ENCODE measurements at places on chromosomes 4 and X. TPM values are rescaled to one million over a fixed set of nuclear protein-coding genes. Genes with fewer than 3 reads are reported as not detected.

The CENPI gene
- total RNA-seq = 35.9 TPM

The PAGE2 gene
- not detected for total RNA-seq

The FAM47B gene
- total RNA-seq = not detected

The CLTRN gene
- not detected for total RNA-seq

The DBET gene
- not detected for total RNA-seq

The CYBB gene
- not detected for total RNA-seq

The PDLIM3 gene
- total RNA-seq = 783 TPM

The USP17L15 gene
- not detected for total RNA-seq

The FAM47A gene
- not detected for total RNA-seq

The NRK gene
- not detected for total RNA-seq

The AWAT1 gene
- not detected for total RNA-seq

The DGAT2L6 gene
- total RNA-seq = not detected

The STK26 gene
- 4.4 TPM for total RNA-seq

The GASK1B gene
- 60.4 TPM for total RNA-seq

The TGIF2LX gene
- not detected for total RNA-seq

The PHKA2 gene
- 5.9 TPM for total RNA-seq

- DNase-seq = peak; percentile 34
Observed at GRCh38 chr4:168139336-168139735, 47.0 kb downstream of the ANXA10 start.

DNA sequence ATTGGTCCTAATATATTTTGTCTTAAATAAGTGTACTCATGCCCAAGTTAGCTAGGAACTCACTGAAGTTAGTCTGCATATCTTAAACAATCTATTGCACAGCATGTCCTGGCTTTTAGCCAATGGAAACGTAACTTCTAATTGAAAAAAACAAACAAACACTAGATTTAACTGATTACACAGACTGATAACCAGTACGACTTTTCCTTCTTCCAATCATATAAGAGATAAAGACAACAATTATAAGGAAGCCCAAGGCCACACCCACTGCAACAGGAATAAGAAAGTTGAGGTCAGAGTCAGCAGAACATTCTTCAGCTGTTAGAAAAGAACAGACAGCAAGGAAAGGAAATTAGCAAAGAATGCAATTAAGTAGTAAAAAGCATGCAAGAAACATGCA, 40.8 kb downstream of the LAMP2 start:
- peak; percentile 40 for DNase-seq

DNA sequence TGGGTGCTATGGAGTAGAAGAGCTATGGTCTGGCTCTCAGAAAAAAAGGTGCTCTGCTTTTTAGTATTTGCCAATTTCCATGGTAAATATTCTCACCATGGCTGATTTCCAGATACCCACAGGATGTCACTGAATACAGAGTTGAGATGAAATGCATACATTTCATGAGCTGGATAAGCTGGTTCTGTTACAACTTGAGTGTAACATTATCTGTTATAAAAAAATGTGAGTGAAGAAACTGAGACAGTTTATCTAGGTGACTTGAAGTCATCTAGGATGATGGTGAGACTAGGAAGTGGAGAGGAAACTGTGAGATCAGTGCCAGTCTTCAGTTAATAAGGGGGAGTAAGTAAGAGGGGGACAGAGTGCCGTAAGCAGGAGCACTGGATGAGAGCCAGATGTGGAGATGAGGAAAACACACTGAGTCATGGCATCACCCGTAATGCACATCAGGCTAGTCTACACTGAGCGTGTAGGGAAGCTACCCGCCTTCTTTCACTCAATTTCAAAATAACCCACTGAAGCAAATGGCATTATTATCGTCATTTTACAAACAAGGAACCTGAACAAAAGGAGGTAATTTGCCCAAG, 5.0 kb downstream of the HPSE start:
- DNase-seq = no peak

- no peak for DNase-seq
Observed at GRCh38 chr4:35644591-35644990, 599.7 kb downstream of the ARAP2 start.

- peak; percentile 73 for DNase-seq
Observed at GRCh38 chr4:83852085-83852451, 316.2 kb downstream of the GPAT3 start.

- no peak for DNase-seq
Observed at GRCh38 chrX:37752936-37753335, 26.9 kb upstream of the CYBB start.

- no peak for DNase-seq
Observed at GRCh38 chr4:173924561-173924960, 358.9 kb downstream of the FBXO8 start.

GRCh38 chr4:73415807-73416238, 11.7 kb downstream of the ALB start:
- DNase-seq = no peak

- DNase-seq = no peak
Observed at GRCh38 chrX:54043056-54043455, 1.2 kb downstream of the PHF8 start.

DNA sequence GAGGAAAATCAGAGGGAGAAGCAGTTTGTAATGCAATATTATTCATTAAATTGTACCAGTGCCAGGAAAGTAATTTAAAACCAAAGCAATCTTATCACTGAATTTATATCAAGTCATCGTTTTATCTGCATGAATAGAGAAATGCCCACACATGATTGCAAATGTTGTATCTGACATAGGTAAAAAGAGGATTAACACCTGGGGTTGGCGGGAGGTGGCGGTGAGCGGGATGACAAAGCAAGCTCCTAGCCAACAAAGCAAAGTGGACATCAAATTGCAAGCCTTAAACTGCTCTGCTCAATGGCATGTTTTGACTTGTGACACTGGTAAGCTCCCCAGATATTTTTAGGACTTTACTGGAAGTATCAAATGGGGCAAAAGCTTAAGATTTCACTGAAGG, 16.4 kb downstream of the HPGD start:
- DNase-seq = no peak

DNA sequence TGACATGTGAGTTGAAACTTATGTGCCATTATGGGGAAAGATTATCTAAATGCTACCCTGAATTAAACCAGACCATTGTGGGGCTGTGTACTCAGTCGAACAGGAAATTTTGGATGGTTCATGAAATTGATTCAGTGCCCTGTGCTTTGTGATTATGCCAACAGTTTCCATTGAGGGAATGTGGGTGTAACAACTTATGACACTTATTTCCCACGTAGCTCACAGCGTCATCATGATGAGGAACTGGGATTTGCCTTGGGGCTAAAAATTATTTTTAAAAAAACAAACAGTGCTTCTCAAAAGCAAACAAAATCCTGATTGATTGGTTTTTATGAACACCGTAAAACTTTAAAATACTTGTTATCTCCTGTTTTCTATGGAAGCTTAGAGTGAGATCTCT, 8.3 kb upstream of the CLTRN start:
- no peak for DNase-seq

- DNase-seq = peak; percentile 99
Observed at GRCh38 chr4:168408620-168409019, 71.7 kb downstream of the DDX60L start.

- DNase-seq = no peak
Observed at GRCh38 chr4:148676344-148676743, 234.1 kb upstream of the NR3C2 start.

GRCh38 chr4:82761229-82761628, 37.4 kb downstream of the SCD5 start:
- DNase-seq = no peak

GRCh38 chr4:111120191-111120590, 497.3 kb upstream of the PITX2 start:
- no peak for DNase-seq

DNA sequence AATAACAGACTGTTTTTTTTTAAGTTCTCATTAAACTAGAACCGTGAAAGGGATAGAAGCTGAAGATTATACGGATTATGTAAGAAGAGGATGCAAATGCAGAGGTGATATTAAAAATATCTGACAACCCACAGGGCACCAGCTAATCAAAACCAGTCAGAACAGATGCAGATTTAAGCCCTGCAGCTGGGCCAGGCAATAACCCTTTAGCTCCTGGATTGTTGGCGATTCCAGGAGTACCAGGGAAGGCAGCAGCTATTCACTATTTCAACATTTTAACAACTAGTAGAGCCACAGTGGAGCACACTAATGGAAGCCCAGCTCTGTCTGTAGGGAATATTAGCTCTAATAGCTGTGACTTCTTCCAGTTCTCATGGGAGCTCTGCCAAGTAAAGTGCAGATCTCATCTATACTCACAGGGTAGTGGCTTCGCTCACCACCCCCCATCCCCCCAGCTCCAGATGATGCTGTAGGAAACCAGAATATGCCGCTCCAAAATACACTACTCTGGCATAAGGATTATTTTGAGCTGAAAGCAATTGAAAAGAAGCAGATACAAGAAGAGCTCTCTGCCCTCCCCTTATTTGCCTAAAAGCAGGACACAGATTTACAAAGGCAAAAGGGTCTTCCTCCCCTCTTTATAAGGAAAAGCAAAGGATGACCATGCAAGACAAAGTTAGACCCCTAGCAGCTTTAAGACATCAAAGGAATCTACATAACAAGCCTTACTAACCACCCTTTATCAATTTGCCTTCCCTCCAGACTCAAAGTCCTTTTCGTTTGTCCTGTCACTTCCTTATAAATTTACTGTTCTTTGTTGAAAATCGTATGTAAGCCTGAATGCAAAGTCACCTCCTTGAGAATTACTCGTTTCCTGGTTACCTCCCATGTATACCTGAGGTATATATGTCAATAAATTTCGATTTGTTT, 13.7 kb downstream of the SCD5 start:
- peak; percentile 69 for DNase-seq

- DNase-seq = peak; percentile 83
Observed at GRCh38 chr4:7073526-7074390, 5.9 kb upstream of the GRPEL1 start.

DNA sequence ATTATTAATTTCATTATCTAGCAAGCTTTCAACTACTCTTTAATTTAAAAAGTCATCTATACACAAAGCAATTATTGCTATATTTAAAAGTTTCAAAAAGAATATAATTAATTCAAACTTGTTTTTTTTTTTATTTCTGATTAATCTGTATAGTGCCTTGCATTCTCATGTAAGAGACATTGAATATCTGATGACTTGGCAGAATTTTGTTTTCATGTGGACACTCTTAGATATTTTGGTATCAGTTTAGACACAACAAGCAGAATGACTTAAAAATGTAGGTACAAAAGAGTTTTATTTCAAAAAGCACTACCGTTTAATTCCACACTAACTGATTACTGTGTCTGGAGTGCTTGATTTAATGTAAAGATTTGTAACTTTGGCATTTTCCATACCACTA, 1129.6 kb downstream of the PDHA2 start:
- DNase-seq = no peak

- DNase-seq = peak; percentile 0
Observed at GRCh38 chrX:23980011-23980441, 47.0 kb downstream of the KLHL15 start.

DNA sequence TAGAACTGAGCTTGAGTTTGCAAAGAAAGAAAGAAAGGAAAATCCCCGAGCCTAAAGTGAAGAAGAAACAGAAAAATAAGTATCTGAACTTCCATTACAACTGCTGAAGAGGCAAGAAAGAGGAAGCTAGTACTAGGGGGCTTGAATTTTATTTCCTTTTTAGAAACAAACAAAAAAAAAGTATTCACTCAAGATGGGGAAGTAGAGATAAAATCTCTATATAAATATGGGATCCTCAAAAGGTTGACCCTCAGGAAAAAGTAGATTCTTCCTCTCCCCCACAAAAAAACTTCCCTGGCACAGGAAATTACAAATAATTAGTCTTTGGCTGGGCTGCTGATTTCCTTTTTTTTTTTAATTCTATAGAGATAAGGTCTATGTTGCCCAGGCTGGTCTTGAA, 16.0 kb downstream of the LRBA start:
- DNase-seq = no peak

- DNase-seq = no peak
Observed at GRCh38 chrX:139850968-139851367, 81.9 kb downstream of the ATP11C start.

- no peak for DNase-seq
Observed at GRCh38 chr4:147354237-147354636, 126.7 kb upstream of the EDNRA start.

DNA sequence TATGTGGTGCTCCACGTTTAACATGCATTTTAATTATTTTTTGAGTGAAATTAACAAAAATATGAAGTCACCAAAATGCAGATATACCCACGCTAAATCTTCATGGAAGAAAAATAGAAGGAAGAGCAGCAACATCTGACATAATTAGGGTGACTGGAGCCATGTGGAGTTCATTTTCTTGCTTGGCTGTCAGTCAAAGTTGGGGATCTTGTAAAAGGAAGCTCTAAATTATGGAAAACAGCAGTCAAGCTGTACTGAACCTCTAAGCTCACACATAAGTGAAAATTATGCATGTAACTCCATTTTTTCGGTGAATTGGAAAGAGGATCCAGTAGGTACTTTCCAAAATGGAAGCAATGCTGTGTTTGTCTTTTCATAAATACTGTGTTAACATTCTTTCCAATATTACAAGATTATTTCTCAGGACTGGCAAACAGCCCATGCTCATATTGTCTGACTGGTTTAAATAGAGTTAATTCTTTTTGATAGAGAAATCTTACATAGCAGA, 9.7 kb upstream of the PDGFC start:
- DNase-seq = no peak

GRCh38 chr4:147957446-147957845, 225.6 kb downstream of the ARHGAP10 start:
- no peak for DNase-seq

DNA sequence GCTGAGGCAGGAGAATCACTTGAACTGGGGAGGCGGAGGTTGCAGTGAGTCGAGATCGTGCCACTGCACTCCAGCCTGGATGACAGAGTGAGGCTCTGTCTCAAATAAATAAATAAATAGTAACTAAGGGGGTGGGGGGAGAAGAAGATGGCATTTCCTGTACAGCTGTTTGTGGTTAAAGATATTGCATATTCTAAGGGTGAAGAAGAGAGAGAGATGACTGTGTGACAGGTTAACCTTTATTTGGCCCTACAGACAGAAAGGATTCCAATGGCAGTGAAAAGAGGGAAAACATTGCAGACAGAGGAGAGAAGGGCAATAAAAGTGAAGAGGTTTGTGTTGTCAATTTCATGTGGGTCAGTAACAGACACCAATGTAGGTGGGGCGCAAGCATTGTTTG, 9.4 kb downstream of the TASL start:
- peak; percentile 72 for DNase-seq

DNA sequence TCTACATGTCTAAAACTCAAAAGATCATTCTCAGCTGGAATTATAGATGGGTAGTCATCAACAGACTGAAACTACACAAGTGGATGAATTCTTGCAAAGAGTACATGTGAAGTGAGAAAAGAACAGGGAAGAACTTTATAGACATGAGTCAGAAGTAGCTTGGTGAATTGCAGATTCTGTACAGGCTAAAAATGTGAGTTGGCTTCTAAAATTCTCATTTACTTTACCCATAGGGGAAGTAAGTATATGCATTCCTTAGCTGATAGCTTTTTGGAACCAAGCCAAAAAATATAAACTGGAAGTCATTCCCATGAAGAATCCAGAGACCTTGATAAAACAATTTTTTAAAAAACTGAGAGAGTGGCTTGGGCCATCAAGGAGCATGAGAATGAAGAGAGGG, 584.2 kb upstream of the FTHL17 start:
- peak; percentile 26 for DNase-seq

DNA sequence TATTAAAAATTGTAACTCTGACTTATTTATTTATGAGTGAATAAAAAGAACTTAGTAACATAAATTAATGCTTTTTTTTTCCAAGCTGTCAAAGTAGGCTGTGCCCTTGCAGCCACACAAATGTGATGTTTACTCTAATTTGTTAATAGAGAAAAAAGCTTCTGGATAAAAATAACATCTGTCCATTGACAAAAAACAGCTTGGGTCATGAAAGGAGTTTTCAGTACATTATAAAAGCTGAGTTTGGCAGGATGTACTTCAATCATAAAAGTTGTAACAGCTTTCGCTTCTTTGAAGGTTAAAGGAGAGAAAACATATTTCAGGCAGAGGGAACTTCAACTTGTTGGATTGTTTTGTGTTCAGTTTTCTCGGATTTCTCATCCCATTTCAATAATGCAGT, 105.6 kb downstream of the SLC4A4 start:
- DNase-seq = no peak

Data from LHCN-M2 (cell line).